ENCODE measurements at places on chromosomes 4 and X.
A peak's percentile ranks its signal among the peaks of the same experiment; 100 is the strongest.

- DNase-seq, result peak; percentile 65
Observed at GRCh38 chr4:1055721-1056590, 44.5 kb downstream of the FGFRL1 start.

DNA sequence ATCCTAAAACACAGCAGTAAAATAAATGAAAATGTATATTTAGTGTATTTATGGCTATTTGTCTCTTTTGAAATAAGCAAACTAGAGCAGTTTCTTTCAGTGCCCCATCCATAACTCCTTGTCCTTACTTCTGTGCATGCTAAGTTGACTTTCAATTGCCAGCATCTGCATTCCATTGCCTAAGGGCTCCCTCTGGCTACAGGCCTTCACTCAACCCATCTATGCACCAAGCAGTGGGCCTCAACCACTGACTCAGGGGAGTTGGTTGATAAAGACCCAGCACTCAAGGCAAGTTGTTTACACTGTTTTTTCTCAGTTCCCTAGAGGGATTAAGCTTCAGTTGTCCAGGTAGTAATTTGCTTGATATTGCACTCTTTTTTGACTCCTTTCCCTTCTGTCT, 265.7 kb downstream of the IQCM start:
- DNase-seq, result no peak

GRCh38 chrX:41397219-41397618, 49.9 kb upstream of the NYX start:
- DNase-seq, result no peak

- DNase-seq, result no peak
Observed at GRCh38 chr4:3384771-3385710, 56.7 kb upstream of the HGFAC start.

DNA sequence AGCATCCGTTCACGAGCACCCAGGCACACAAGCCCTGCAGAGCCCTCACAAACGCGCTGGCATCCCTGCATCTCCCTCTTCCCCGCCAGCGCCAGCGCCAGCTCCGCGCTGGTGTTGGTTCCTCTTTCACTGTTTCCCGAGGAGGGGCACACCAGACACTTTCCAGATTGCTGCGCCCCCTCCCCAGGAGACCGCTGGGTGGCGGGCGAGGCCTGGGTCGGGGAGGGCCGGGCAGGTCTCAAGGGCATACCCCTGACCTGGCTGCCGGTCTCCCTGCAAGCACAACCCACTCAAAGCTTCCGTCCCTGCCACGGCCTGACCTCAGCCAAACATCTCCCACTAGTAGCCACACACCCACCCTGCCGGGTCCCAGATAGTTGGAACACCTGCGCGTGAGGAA, 2.2 kb upstream of the NKX1-1 start:
- DNase-seq, result no peak

DNA sequence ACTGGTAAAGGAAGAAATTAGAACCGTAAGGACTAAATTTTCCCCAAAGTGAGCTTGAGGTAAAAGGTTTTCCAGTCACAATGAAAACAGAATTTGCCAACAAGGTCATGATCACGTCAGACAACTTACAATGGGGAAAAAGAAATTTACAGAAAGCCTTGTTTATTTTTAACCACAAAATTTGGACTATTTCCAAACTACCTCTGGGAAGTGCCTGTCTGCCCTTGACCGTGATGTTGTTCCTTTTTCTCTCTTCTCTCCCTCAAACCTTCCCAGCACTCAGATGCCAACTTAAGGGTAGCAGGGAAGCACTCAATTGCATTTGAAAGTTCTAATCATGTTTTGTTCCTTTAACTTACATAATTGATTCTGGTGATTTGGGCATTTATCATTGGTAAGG, 32.5 kb downstream of the MEPE start:
- no peak for DNase-seq
